Hepatocyte (in vitro differentiated cells): ENCODE measurements at places on chromosomes 3 and 15.

GRCh38 chr3:107384428-107384827 is 7.2 kb downstream of the CCDC54 start:
- H3K4me1 ChIP-seq: no peaks in the 10 kb centered on the region
- no peak for DNase-seq
- no peak overlapping the region for H3K27ac ChIP-seq
- no peaks in the 10 kb centered on the region for H3K27me3 ChIP-seq

GRCh38 chr15:93932164-93932776 is 299.1 kb upstream of the MCTP2 start:
- H3K27ac ChIP-seq: no peak overlapping the region
- H3K27me3 ChIP-seq: peaks cover 1% of the 10 kb centered on the region
- no peaks in the 10 kb centered on the region for H3K36me3 ChIP-seq
- no peak for DNase-seq
- H3K4me3 ChIP-seq: no peak overlapping the region
- peaks cover 6% of the 10 kb centered on the region for H3K4me1 ChIP-seq

- no peaks in the 10 kb centered on the region for H3K36me3 ChIP-seq
- H3K27ac ChIP-seq: no peak overlapping the region
- DNase-seq: no peak
- H3K4me1 ChIP-seq: no peaks in the 10 kb centered on the region
These were observed 75.5 kb downstream of the MSL2 start for GRCh38 chr3:136120373-136121348.

DNA sequence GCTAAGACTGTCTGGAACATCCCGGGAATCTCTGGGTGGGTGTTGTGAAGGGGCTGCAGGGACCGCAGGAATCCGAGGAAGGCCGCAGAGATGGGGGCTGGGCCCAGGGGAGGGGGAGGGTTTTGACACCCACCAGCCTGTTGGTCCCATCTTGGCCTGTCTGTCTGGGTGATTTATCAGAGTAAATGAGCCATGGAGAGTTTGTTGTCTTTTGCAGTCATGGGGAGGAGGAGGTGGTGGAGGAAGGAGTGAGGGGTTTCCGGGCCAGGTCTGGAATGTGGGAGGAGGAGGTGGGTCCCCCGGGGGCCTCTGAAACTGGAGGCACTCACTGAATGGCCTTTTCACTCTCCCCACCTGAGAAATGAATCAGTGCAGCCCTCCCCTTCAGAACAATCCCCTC is 11.5 kb downstream of the SEMA3F start:
- no peaks in the 10 kb centered on the region for H3K36me3 ChIP-seq
- no peak for DNase-seq
- no peak overlapping the region for H3K4me3 ChIP-seq
- H3K27ac ChIP-seq: no peak overlapping the region

DNA sequence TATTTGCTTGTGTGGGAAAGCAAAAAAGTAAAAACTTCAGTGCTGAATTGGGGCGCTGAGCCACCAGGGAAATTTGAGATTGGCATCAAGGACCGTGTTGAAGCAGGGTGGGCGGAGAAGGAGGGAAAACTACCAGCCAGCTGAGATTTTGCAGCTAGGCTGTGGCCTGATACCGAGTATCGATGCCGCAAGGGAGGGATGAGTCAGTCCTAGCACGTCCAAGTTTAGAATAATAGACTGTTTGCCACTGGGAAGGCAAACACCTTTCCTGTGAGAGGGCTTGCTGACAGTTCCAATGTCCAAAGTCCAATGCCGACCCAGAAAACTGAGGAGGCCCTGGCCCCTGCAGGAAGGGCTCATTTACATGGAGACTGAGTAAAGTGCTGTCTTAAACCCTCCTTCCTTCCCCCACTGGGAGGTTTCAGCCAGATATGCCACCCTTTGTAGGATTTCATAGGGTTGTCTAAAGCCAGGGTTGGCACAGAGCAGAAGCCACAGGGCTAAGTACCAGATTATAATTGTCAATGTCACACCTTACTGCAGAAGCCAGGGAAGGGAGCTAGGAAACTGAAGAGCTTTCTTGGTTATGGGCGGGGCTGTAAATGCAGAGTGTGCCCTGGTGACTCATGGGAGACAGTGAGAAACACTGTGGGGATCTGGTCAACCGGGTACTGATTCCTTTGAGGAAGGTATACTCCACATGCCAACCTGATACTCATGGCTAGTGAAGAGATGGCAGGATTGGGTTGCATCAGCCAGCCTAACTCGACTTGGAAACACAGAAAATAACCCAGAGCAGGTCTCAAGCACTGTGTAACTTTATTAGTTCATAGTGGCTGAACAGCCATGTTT is 28.4 kb upstream of the PIK3CB start:
- peak overlapping the region; percentile 96 for H3K27ac ChIP-seq
- peak; percentile 85 for DNase-seq
- no peak overlapping the region for H3K4me3 ChIP-seq
- H3K36me3 ChIP-seq: no peaks in the 10 kb centered on the region
- no peaks in the 10 kb centered on the region for H3K27me3 ChIP-seq
- H3K4me1 ChIP-seq: peaks cover 26% of the 10 kb centered on the region

DNA sequence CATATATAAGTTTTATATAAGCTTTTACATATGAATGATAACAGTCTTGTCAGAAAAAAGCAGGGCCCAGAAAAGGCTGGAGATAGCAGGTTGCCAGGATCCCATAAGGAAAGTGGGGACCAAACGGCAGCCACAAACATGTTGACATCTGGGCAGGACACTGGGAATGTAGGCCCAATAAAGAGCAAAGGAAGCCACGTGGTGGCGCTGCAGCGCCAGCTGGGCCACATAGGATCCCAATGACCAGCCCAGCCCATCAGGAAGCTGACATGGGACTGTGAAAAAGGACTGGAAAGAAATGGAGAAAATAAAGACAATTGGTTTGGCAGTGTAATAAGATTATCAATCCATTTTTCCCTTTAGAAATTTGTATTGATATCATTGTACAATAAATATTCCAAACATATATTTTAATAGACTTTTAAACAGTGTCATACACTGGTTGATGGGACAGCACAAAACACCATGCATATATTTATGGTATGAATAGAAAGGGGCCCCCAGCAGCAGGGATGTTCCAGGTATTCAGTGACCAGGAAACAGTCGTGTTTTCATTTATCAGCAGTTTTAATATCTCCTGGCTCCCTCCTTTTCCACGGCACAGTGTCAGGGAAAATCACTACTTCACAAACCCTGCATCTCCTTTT is 89.0 kb upstream of the STRIT1 start:
- H3K4me3 ChIP-seq: no peak overlapping the region
- DNase-seq: peak; percentile 87
- H3K27ac ChIP-seq: no peak overlapping the region
- H3K27me3 ChIP-seq: no peaks in the 10 kb centered on the region
- no peaks in the 10 kb centered on the region for H3K36me3 ChIP-seq

DNA sequence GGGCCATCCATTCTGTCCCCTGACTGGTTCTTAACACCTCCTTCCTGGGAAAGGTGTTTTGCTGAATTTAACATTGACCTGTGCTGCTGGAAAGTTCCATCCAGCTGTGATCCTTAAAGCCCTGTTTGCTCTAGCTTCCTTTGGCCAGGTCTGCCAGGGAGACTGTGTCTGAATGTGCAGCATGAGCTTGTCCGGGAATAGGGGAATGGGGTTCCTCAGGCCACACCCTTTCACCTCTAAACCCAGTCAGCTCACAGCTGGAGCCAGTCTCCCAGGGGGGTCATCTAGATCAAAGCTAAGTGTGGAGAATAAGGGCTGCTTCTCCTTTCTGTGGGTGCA is 174.3 kb downstream of the CHDH start:
- no peak for DNase-seq
- H3K36me3 ChIP-seq: no peaks in the 10 kb centered on the region
- H3K27ac ChIP-seq: no peak overlapping the region
- H3K4me1 ChIP-seq: peaks cover 16% of the 10 kb centered on the region
- H3K27me3 ChIP-seq: no peaks in the 10 kb centered on the region
- H3K4me3 ChIP-seq: no peak overlapping the region

DNA sequence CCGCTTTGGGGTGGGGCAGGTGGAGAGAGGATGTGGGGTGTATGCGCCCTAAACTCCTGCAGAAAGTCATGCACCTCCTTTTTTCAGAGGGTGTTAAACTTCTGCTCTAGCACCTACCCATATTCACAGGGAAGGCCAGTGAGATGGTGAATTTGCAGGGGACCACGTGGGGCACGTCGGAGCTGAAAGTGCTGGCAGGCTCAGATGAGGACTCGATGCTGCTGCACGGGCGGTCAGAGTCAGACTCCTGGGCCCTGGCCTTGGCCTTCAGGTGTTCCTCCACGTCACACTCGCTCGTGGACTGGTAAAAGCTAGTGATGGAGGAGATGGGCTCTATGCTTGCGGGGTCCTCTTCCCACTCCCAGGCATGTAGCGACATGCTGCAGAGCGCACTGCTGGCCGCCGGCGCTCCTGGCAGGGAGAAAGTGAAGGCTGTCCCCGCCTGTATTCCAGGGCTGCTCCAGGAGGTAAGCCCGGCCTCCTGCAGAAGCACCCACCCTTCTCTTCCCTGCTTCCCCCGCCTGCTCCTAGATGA is 883 bp downstream of the CFAP92 start:
- no peak overlapping the region for H3K27ac ChIP-seq
- DNase-seq: no peak
- H3K27me3 ChIP-seq: peaks cover 18% of the 10 kb centered on the region
- no peak overlapping the region for H3K4me3 ChIP-seq
- H3K4me1 ChIP-seq: peaks cover 3% of the 10 kb centered on the region
- no peaks in the 10 kb centered on the region for H3K36me3 ChIP-seq

DNA sequence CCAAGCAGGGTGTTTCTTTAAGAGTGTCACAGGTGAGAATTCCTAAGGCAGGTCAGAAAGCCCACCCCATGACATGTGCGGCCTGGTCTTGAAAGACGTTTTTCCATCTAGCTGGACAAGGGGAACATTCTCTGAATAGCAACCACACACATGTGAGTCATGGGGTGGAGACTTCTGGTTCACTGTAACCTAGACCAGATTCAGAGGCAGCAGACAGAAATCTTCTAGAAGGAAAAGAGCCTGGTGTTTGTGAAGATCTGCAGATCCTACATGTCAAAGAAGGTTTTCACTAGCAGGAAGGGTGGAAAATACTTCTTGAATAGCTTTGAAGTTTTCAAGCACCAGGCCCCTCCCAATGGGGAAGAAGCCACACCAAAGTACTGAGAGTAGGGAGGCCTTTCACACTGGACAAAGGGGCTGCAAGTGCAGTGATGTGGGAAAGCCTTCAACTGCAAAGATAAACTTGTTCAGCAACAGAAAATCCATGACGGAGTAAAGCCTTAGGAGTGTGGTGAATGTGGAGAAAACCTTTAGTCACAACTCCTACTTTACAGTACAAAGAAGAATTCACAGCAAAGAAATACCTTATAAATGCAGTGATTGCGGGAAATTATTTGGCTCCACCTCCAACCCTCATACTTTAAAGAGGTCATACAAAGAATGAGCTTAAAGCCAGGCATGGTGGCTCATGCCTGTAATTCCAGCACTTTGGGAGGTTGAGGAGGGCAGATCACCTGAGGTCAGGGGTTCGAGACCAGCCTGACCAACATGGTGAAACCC is 17.6 kb downstream of the ADAM10 start:
- H3K36me3 ChIP-seq: no peaks in the 10 kb centered on the region
- peak; percentile 64 for DNase-seq
- H3K27me3 ChIP-seq: no peaks in the 10 kb centered on the region
- H3K4me1 ChIP-seq: peaks cover 3% of the 10 kb centered on the region
- no peak overlapping the region for H3K4me3 ChIP-seq

DNA sequence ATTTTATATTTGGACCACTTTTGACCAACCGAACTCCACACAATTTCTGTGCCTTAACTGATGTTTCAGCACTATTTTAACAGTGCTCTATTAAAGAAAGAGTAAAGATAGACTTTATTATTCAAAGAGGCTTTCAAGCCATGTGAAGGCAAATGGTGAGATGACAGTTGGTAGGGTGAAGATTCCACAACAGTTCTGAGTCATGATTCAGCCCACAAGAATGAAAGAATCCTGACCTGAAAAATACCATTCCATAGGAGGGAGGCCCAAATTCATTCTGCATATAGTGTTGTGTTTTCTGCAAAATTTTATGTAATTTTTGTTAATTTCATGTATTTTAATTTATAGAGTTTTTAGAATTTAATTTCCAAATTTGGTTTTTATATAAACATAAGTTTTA is 135.6 kb upstream of the STAC start:
- H3K27ac ChIP-seq: no peak overlapping the region
- no peaks in the 10 kb centered on the region for H3K27me3 ChIP-seq
- no peaks in the 10 kb centered on the region for H3K36me3 ChIP-seq
- H3K4me1 ChIP-seq: no peaks in the 10 kb centered on the region
- no peak for DNase-seq

DNA sequence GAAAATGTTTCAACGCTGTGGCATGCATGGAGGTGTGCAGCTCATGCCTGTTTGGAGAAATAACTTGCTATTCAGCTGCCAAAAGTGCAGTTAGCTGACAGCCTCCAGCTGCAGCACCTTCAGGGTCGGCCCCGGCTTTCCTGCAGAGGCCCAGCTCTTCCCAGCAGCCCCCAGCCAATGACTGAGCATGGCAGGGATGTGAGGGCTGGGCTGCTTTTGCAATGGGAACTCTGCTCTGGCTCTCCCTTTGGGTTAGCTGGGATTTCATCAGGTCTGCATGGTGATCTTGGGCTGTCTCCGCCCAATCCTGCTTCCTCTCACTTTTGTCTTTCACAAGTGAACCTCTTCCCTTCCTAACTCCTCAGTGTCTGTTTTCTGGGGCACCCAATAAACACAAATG is 396.6 kb downstream of the EPHB1 start:
- H3K27me3 ChIP-seq: no peaks in the 10 kb centered on the region
- no peak for DNase-seq
- no peaks in the 10 kb centered on the region for H3K4me1 ChIP-seq

DNA sequence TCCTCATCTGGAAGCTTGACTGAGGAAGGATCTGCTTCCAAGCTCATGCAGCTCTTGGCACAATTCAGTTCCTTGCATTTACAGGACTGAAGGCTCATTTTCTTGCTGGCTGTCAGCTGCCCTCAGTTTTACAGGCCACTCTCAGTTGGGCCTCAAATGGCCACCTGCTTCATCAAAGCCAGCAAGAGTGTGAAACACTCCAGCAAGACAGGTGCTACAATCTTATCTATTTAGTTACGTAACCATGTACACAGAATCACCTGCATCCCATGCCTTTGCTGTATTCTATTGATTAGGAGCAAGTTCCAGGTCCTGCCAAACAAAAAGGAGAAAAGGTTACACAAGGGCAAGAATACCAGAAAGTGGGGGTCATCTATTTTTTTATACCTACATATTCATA is 40.8 kb downstream of the RHCG start:
- no peak overlapping the region for H3K4me3 ChIP-seq
- H3K27me3 ChIP-seq: peaks cover under 1% of the 10 kb centered on the region
- H3K4me1 ChIP-seq: no peaks in the 10 kb centered on the region
- peak overlapping the region; percentile 49 for H3K27ac ChIP-seq
- no peaks in the 10 kb centered on the region for H3K36me3 ChIP-seq

DNA sequence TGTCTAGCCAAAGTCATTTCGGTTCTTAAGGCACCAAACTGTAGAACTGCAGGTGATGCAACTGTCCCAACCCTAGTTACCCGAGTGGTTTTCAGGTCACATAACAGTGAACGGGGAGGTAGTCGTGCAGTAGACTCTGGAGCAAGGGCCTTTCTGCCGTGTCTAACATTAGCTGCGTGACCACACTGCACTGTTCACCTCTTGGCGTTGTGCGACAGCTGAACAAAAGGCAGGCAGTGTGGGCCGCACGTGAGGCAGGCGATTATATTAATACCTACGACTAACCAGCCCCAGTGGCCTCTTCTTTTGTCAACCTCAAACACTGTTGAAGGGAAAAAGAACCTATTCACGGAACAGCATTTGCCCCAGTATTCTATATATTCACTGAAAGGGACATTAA is 2.8 kb downstream of the LRRN1 start:
- H3K27ac ChIP-seq: no peak overlapping the region
- H3K27me3 ChIP-seq: no peaks in the 10 kb centered on the region
- peak; percentile 7 for DNase-seq

- peak overlapping the region; percentile 1 for H3K27ac ChIP-seq
- DNase-seq: peak; percentile 58
- H3K27me3 ChIP-seq: no peaks in the 10 kb centered on the region
- no peaks in the 10 kb centered on the region for H3K36me3 ChIP-seq
These were observed 32.4 kb downstream of the CD200R1L start for GRCh38 chr3:112814266-112814665.
